ENCODE measurements at places on chromosomes 12 and 14.

DNA sequence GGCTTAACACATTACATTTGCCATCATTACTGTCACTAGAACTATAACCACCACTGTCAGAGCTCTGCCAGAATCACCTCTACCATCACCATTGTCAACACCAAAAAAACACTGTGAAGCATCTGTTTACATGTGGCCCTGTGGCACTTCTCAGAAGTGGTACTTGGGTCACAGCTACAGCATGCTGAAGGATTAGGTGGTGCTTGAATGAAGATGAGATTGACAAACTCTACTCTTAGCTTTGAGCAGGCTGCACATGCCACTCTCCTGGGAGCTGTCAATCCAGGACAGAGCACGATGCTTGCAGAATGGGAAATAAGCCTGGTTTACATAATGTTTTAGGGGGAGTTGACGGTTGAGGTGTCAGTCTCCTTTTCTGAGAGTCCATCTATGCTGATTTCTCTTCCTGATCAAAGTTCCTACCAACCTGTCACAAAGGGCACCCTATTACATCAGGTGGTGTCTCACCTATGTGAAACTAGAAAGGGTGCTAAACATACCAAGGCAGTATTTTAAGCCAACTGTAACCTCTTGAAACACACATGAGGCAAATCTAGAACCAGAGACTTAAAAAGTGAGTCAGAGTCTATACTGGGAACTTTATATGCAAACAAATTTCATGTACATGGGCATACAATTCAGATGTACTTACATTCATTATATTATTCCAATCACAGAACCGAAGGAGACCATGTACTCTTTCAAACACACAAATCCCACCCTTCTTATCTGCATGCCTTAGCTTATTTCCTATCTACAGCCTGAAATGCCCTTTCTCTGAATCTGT, 258.7 kb downstream of the EMP1 start:
- DNase-seq: no peak

- no peak for DNase-seq
Observed at GRCh38 chr12:123078531-123079155, 72.2 kb downstream of the PITPNM2 start.

- no peak for DNase-seq
Observed at GRCh38 chr12:76422154-76422542, 73.9 kb upstream of the BBS10 start.

- DNase-seq: no peak
Observed at GRCh38 chr12:2035431-2036055, 17.2 kb upstream of the CACNA1C start.

GRCh38 chr14:77158175-77158881, 16.7 kb upstream of the ZDHHC22 start:
- DNase-seq: no peak

GRCh38 chr14:55881577-55882241, 236.5 kb upstream of the PELI2 start:
- DNase-seq: no peak

DNA sequence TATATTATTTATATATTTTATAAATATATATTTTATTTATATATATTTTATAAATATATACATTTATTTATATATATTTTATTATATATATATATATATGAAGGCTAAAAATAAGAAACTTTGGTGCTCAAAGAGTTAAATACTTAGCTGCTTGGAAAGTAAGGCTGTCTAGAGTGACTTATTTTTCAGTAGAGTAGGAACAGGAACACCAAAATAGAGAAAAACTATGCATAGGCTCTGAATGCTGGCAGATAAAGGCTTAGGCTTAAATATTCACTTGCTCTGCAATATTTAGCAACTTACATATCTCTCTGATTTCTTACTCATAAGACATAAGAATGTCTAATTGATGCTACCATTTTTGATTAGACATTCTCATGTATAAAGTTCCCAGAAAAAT, 991.2 kb downstream of the VRK1 start:
- DNase-seq: no peak

DNA sequence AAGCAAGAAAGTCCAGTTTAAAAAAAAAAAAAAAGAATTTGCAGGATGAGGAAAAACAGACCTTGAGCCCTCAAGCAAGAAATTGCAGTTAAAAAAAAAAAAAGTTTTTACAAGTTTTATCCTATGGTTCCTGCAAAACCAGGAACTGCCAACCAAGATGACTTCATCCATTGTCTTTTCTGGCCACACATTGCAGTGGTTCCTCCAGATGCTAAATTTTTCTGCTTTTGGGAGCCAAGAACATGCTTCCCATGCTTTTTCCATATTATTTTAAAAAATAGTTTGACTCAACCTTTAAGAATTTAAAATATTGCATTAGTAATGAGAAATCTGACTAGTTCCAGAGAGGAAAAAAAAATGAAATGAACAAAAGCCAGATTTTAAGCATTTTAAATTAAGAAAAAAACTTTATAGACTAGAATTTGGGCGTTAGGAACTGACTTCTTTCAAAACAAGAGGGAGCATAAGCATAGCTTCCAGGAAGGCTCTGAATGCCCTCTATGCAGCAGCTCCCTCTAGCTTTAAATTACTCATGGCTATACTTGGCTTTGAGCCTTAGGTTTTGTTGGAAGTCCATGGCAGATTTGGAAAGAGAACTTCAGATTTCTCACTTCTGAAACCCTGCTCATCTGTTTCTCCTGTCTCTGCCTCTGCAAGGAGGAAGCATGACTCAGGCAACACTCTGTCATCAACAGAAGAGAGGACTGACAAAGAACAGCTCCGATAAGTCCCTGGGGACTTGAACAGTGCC, 124.5 kb downstream of the GPR65 start:
- DNase-seq: peak; percentile 89

- DNase-seq: no peak
Observed at GRCh38 chr12:130226771-130227170, 64.5 kb downstream of the FZD10 start.

DNA sequence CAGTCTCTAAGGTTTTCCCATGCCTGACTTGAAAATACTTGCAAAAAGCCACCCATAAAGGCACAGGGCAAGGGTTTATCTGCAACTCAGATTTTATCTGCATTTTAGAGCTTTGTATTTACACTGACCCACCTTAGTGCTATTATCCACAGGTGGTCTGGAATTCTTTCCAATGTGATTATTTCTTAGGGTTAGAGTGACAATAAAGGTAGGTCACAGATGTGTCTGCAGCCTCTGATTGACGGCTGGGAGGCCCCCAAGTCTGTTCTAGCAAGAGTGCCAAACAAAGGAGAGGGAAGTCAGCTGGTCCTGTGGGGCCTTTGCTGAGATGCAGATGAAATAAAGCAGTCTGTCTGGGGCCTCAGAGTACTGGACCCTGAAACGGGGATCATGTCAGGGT, 64.0 kb downstream of the FRMD6 start:
- DNase-seq: no peak

DNA sequence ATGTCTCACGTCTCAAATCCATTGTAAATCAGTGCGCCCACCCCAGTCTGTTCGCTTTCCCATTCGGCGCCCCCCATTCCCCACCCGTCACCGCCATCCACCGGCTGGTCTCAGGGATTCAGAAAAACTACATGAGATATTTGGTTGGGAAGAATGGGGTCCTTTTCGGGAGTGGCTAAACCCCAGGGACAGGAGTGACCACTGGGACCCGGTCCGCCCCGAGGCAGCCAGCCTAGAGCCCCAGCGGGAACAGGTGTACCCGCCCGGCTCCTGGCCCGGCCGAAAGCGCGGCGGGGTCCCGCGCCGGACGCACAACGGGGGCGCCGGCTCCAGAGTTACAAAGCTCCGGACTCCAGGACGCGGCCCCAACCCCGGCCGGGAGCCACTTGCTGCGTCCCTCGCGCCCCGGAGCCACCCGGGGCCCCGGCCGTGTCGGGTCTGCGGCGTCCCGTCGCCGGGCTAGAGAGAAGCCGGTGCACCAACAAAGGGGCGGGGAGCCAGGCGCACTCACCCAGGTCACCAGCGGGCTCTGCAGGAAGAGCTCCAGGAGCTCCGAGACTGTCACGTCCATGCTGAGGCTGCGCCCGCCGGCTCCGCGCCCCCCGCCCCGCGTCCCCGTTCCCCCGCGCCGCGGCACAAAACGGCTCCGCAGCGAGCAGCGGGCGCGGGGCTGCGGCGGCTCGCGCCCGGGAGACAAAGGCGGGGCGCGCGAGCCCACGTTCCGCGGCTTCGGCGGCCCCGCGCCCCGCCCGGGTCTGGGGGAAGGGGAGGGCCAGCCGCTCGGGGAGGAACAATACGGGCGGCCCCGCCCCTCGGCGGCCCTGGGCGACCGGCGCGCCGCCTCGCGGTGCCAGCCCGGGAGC, at the start of gene CCDC88C:
TSS of gene CCDC88C (minus strand) at position 701 of the 863 bp plus-strand sequence. CDS start at position 571, 130 bp downstream.
- DNase-seq: peak; percentile 78

- DNase-seq: no peak
Observed at GRCh38 chr14:59175404-59175803, 13.1 kb upstream of the DAAM1 start.

DNA sequence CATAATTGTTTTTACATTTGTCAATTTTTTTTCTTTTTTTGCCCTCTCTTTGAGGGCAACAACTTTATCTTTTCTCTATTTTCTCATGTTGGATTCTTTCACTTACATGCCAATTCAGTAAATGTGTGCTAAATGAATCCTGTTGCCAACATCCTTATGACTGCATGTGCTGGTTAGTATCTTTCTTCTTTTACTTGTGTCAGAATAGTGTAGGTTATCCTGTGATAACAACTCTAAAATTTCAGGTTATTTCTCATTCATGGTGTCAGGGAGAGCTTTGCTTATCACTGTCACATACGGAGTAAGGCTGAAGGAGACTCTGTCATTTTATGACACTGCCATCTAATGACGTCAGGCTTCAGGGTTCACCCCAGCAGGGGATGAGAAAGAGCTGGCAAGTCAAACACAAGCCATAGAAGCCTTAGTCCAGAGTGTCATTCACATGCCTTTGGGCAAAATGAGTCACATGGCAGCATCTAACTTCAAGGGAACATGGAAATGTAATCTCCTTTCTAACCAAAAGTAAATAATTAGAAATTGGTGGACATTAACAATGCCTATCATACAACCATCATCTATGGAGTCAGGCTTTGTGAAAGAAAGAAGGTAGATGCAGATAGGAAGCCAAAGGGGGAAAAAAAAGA, 242.5 kb upstream of the ATP2B1 start:
- no peak for DNase-seq

DNA sequence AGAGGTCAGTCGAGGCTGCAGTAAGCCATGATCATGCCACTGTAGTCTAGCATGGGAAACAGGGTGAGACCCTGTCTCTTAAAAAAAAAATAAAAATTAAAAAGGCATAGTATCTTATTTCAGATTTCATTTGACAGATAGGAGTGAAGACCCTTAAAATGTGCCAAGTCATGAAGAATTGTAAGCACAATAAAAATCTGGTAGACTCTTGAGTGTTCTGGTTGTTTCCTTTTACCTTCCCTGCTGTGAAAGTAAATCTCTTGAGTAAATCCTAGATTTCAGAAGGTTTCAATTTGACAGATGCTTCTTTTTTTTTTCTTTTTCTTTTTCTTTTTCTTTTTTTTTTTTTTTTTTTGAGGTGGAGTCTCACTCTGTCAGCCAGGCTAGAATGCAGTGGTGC, 109.0 kb downstream of the ESR2 start:
- DNase-seq: no peak

GRCh38 chr12:107661830-107662229, 23.8 kb upstream of the PWP1 start:
- DNase-seq: peak; percentile 30

- no peak for DNase-seq
Observed at GRCh38 chr12:125280482-125281377, 215.5 kb downstream of the AACS start.

DNA sequence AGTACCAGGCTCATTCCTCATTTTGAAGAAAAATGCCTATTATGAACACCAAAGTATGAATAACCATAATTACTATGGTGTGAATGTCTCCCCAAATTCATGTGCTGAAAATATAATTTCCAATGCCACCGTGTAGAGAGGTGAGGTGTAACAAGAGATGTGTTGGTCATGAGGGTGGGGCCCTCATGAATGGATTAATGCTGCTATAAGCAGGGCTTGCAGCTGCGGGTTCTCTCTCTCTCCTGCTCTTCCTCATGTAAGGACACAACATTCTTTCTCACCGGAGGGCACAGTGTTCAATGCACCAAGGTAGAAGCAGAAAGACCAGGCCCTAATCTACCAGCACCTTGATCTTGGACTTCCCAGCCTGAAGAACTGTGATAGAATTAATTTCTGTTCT, 70.0 kb downstream of the TMTC1 start:
- no peak for DNase-seq

GRCh38 chr14:44383636-44384035, 123.4 kb downstream of the FSCB start:
- no peak for DNase-seq

DNA sequence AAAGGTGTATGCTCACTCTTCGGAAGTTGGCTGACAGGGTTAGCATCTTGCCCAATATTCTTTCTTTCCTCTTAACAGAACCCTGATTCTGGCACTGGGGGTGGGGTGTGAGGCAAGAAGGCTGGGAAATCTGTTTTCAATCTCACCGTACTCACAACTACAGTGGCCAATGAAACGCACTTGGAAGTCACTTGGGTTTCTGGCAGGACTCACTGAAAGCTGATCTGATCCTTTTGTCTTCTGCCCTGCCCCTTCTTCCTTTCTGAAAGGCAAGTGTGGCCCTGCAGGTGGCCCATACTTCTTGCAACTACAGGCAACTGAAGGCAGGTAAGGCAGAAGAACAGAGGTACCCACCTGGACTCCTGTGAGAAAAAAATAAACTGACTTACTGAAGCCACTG, 106.9 kb downstream of the STXBP6 start:
- no peak for DNase-seq

- peak; percentile 62 for DNase-seq
Observed at GRCh38 chr14:35687335-35687939, 121.7 kb downstream of the RALGAPA1 start.

- DNase-seq: no peak
Observed at GRCh38 chr14:68396461-68396860, 396.4 kb downstream of the ZFP36L1 start.

DNA sequence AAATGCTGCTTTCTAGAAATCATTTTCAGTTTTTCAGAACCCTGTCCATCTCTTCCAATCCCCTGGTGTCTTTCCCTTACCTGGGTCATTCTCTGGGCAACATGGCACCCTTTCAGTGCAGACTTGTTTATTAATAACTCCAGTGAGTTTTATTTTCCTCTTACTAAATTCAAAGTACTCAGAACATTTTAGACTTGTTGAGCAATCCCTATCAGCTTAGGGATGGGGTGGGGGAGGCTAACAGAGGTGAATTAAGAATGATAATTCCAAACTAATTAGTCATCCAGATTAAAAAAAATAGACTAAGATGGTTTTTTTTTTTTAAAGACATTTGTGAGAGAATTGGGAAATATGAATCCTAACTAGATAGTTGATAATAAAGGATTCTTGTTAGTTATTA, 10.7 kb downstream of the GPRC5A start:
- DNase-seq: no peak

- DNase-seq: no peak
Observed at GRCh38 chr12:3518902-3519301, 27.9 kb downstream of the PRMT8 start.

- DNase-seq: peak; percentile 98
Observed at GRCh38 chr14:75542588-75543091, 20.4 kb downstream of the BATF start.

- no peak for DNase-seq
Observed at GRCh38 chr14:22998329-22999012, 11.5 kb downstream of the C14orf93 start.

All from suppressor macrophage treated with lipopolysaccharide for 4 hours (primary cell).